ENCODE measurements at places on chromosomes 11 and 22. TPM values are rescaled to one million over a fixed set of nuclear protein-coding genes. Genes with fewer than 3 reads are reported as not detected.

OR10D3 gene
- total RNA-seq = not detected

DTX4 gene
- total RNA-seq = 0.07 TPM

LINC01488 gene
- total RNA-seq = not detected

DNA sequence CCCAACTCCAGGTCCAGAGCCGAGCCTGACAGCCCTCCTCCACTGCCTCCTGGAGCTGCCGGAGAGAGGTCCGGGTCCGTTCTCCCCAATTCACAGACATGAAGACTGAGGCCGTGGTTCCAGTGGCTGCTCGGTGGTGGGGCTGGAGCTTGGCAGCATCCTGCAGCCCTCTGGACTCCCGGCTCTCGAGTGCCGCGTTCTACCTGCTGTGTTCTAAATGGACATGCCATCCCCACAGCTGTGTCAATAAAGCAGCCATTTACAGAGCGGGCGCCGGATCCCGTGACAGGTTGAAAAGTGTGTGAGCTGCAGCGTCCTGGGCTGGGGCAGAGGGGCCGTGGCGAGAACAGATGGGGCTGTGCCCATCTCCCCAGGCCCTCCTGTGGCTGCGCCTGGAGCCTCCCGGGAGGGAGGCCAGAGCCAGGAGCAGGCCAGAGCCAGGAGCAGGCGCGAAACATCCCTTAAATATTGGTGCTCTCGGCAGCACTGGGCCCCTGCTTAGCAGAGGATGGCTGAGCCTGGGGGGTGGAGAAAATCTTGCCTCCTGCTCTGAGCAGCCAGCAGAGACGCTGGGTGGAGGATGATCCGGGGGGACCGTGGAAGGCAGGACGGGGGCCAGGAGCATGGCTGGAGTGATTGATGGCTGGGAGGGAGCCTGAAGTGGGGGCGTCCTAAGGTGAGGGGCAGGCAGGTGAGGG is 46.2 kb downstream of the FLRT1 start:
- DNase-seq = no peak
- H3K36me3 ChIP-seq = no peaks in the 10 kb centered on the region
- H3K4me3 ChIP-seq = no peak overlapping the region
- H3K4me1 ChIP-seq = no peaks in the 10 kb centered on the region
- no peaks in the 10 kb centered on the region for H3K27me3 ChIP-seq

DNA sequence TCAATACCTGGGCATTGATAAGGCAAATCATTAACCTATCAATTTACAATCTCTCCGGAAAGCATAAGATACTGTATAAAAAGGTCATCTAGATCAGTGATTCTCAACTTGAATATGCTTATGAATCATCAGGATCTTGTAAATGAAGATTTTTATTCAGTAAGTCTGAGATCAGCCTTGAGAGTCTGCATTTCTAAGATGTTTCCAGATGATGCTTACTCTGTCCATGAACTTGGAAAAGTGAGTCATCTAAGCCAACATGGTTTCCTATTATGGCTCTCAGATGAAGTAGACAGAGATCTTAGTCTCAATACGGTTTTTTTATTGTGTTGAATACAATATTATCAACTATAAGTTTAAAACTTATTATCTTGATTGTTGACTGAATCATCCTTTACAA is 226.4 kb upstream of the KIRREL3 start:
- H3K36me3 ChIP-seq = no peaks in the 10 kb centered on the region
- no peak overlapping the region for H3K4me3 ChIP-seq
- DNase-seq = no peak
- H3K4me1 ChIP-seq = no peaks in the 10 kb centered on the region

DNA sequence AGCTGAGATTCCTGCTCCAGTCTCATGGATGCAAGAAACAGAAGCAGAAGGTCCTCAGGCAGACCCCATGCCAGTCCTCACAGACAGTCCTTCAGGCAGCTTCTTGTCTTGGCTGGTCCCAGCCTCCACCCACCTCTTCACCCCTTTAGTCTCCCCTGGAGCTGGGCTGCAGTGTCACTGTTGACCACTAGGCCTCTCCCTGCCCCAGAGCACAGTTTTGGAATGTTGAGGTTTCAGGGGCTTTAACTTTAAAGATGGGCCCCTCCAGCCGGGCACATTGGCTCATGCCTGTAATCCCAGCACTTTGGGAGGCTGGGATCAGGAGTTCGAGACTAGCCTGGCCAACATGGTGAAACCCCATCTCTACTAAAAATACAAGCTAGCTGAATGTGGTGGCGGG is 39.5 kb upstream of the GCAT start:
- H3K4me1 ChIP-seq = no peaks in the 10 kb centered on the region
- H3K27ac ChIP-seq = no peak overlapping the region
- no peak overlapping the region for H3K4me3 ChIP-seq
- no peak for DNase-seq
- no peaks in the 10 kb centered on the region for H3K27me3 ChIP-seq
- peaks cover 5% of the 10 kb centered on the region for H3K36me3 ChIP-seq

All from activated CD4-positive, alpha-beta memory T cell treated with anti-CD3 and anti-CD28 coated beads for 36 hours (primary cell).